ENCODE measurements at places on chromosomes 7 and 10.
A peak's percentile ranks its signal among the peaks of the same experiment; 100 is the strongest.

GRCh38 chr7:138838166-138838565 lies 40.2 kb upstream of the ATP6V0A4 start:
- DNase-seq = no peak

GRCh38 chr10:87656431-87657072 lies 3.1 kb upstream of the PAPSS2 start:
- DNase-seq = no peak

DNA sequence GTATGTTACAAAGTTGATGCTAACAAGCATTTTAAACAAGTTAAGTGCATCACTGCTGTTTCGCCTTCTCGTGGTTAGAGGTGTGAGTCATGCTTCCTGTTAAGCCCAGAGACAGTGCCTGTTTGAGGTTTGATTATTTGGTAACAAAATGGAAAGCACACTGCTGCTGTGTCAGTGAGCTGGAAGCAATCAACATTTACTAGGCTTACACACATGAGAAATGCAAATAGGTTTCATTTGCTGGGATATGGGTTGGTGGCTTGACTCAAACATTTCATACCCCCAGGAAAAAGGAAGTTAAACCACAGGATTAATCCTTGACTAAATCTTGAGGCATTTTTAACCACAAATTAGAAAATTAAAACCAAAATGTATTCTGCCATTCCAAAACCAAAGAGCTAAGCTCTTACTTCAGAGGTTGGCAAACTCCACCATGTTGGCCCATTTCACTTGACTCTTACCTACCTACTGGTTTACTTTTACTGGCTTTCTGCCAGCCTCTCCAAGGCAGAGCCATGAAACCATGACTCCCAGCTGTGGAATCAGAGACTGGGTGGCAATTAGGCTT lies 139.2 kb downstream of the ETV1 start:
- peak; percentile 85 for DNase-seq

GRCh38 chr10:127435246-127435645 lies 113.9 kb upstream of the NPS start:
- no peak for DNase-seq

DNA sequence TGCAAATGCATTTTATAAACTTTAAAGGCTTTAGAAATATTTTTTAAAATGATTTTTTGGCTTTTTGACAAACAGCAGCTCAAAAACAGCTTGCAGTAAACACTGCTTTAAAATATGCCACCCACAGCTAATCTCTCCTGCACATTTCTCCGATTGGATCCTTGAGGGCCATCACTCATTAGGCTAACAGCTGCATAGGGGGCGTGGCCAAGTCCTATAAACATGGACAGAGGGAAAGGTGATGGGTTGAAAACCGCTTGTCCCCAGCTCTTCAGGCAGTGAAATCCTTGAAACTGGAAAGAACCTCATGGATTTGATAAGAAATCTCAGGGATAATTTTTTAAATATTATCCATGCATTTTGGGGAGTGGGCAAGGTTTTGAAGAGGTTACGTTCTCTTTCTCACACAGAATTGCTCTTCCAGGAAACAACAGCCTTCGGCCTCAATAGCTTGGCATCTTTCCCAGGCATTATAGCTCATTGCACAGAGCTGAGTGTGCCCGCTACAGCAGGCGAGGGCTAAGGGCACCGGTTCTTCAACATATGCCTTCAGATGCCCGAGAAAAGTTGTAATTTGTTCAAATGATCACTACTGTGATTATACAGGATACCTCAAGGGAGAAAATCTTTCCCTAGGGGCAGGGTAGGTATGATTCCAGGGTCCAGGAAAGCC lies 1.7 kb downstream of the PLEKHS1 start:
- no peak for DNase-seq

GRCh38 chr10:74813381-74814259 lies 12.8 kb upstream of the KAT6B start:
- DNase-seq = no peak

DNA sequence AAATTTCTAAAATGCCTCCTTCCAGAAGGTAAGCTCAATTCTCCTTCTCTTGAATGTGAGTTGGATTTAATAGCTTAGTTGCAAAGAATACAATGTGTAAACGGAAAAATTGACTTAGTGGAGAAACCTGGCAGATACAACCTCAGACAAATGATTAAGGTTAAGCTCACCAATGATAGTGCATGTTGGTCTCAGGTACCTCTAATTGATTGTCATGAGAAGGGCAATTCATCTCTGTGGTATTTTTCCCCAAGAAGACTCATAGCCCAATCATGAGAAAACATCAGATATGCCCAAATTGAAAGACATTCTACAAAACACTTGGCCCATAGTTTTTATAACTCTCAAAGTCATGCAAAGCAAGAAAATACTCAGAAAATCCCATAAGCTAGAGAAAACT lies 36.2 kb upstream of the TMEM106B start:
- no peak for DNase-seq

DNA sequence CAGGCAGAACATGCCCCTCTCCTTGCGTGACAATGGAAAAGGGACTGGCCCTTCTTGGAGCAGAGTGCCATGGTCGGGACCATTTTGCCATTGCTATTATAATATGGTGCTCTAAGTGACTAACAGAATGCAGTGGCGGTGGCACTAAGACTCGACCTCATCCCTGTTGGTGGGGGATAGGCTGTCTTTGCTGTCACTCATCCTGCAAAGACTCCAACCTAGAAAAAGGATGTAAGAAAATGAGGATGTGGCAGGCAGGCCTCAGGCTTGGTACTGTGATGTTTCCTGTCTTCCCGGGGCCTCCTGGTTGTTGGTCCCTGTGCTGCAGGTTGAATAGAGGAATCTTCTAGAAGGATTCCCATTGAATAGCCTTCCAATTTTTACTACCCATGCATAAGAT lies 18.6 kb downstream of the BLNK start:
- DNase-seq = no peak

- DNase-seq = no peak
Measured at GRCh38 chr7:158328376-158329013, 259.1 kb downstream of the PTPRN2 start.

GRCh38 chr7:2120251-2120660 lies 112.5 kb downstream of the MAD1L1 start:
- DNase-seq = peak; percentile 90

GRCh38 chr7:15821484-15822427 lies 135.3 kb upstream of the MEOX2 start:
- no peak for DNase-seq

DNA sequence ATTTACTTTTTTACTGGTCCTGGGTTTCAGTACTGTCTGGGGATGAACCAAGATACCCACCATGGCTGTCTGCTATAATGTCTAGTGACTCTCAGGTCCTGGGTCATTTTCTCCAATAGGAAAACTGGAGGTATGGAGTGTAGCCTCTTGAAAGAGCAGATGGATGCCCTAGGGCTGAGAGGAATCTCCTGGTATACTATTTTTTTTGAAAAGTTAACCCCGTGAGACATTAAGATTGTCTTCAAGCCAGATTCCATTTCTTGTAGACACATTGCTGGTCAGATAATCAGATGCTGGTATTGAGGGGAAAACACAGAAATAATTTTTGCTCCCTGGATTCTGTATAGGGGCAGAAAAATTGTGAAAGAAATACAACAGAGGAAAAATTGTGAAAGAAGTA lies 97.3 kb downstream of the ZNF680 start:
- no peak for DNase-seq

All from activated CD8-positive, alpha-beta memory T cell treated with anti-CD3 and anti-CD28 coated beads, Interleukin-2, amount 10 ng/mL, durations not matched to agents 7 days and 5 days (primary cell).